Stimulated activated CD8-positive, alpha-beta memory T cell treated with anti-CD3 and anti-CD28 coated beads, Interleukin-7, amount 100 ng/mL, for 1 hour (primary cell): ENCODE measurements at places on chromosomes 7 and 10.

DNA sequence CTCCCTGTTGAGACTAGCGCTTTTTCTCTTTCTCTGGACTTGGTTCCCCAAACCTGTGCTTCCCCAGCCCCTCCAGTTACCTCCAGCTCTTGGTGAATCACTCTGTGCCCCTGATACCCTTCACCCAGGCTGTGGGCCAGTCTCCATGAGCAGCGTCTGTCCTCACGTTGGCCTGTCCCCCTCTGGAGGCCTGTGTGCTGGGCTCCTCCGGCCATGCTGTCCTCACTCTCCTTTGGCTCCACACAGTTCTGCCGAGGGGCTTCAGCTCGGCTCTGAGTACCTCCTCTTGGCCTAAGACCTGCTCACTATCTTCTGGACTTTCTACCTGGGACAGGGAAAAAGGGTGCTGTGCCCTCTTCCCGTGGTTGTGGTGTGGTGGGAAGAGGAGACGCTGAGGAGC, 140.2 kb upstream of the TNS3 start:
- no peak for DNase-seq

GRCh38 chr10:117551330-117552155, 9.0 kb downstream of the EMX2 start:
- DNase-seq, result no peak

GRCh38 chr10:7264313-7264756, 146.5 kb downstream of the SFMBT2 start:
- DNase-seq, result no peak

DNA sequence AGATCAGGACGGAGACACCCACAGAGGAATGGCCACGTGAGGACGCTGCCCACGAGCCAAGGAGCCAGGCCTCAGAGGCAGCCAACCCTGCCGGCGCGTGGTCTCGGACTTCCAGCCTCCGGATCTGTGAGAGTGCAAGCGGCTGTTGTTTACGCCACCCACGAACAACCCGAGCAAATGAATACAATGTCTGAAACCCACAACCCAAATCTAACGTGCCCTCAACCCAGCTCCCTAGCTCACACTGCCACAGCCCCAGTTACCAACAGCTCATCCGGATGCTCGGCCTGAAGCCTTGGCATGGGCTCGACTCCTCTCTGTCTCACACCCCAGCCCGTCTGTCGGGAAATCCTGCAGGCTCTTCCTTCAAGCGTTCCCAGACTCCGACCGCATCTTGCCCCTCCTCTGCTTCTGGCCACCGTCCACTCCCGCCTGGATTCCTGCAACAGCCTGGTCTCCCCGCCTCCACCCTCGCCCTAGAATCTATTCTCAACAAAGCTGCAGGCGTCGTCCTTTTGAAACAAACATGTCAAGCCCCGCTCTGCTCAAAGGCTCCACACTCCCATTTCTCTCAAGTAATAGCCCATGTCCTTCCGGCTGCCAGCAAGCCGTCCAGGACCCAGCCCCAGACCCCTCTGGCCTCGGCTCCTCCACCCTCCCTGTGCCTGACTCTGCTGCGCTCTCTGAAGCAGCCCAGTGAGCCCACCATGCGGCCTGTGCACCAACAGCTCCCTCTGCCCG, 35.3 kb downstream of the STK32C start:
- no peak for DNase-seq

- no peak for DNase-seq
These were observed 222.2 kb upstream of the FZD1 start for GRCh38 chr7:91041901-91042484.

GRCh38 chr10:26714415-26715136, 17.1 kb downstream of the PDSS1 start:
- DNase-seq, result no peak
